ENCODE measurements at places on chromosomes 2 and 18. TPM values are rescaled to one million over a fixed set of nuclear protein-coding genes. Genes with fewer than 3 reads are reported as not detected.

GRCh38 chr2:45813003-45813941 lies 161.8 kb downstream of the PRKCE start:
- H3K27me3 ChIP-seq = no peaks in the 10 kb centered on the region
- H3K4me1 ChIP-seq = no peaks in the 10 kb centered on the region
- no peaks in the 10 kb centered on the region for H3K36me3 ChIP-seq

- H3K27me3 ChIP-seq = no peaks in the 10 kb centered on the region
- H3K4me1 ChIP-seq = peaks cover 24% of the 10 kb centered on the region
- H3K4me3 ChIP-seq = no peak overlapping the region
- no peaks in the 10 kb centered on the region for H3K36me3 ChIP-seq
- DNase-seq = no peak
These were observed 280.9 kb upstream of the FANCL start for GRCh38 chr2:58521803-58522554.

- peaks cover 6% of the 10 kb centered on the region for H3K27me3 ChIP-seq
- no peak for DNase-seq
- H3K27ac ChIP-seq = no peak overlapping the region
- peaks cover 3% of the 10 kb centered on the region for H3K4me1 ChIP-seq
These were observed 15.7 kb downstream of the PROKR1 start for GRCh38 chr2:68659081-68659480.

GRCh38 chr2:186427970-186428369 lies 58.1 kb upstream of the ZC3H15 start:
- no peak overlapping the region for H3K4me3 ChIP-seq
- no peak overlapping the region for H3K27ac ChIP-seq
- no peaks in the 10 kb centered on the region for H3K4me1 ChIP-seq

DNA sequence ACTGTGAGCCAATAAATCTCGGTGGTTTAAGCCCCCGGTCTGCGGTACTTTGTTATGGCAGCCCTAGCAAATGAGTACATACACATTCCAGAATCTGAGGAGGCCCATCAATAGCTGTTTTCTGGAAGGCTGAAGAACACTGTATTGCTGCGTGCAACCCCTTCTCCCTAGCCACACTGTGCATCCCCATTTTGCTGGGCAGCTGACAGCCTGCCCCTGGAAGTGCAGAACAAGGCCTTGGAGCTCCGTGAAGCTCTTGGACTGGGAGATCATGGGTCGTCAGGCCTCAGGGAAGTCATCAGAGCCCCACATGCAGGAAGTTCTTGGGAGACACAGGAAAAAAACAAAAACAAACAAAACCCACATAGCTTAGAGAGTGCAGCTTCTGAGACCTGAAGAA lies 90.6 kb upstream of the ST6GAL2 start:
- H3K4me3 ChIP-seq = no peak overlapping the region
- H3K27ac ChIP-seq = no peak overlapping the region
- DNase-seq = no peak
- peaks cover 10% of the 10 kb centered on the region for H3K4me1 ChIP-seq

- peaks cover 11% of the 10 kb centered on the region for H3K4me1 ChIP-seq
- H3K27me3 ChIP-seq = no peaks in the 10 kb centered on the region
- H3K27ac ChIP-seq = no peak overlapping the region
- no peak for DNase-seq
- no peak overlapping the region for H3K4me3 ChIP-seq
These were observed 418.9 kb downstream of the IRS1 start for GRCh38 chr2:226380679-226381078.

GRCh38 chr2:101518578-101519492 lies 43.9 kb upstream of the RFX8 start:
- no peaks in the 10 kb centered on the region for H3K27me3 ChIP-seq
- H3K4me1 ChIP-seq = peaks cover 42% of the 10 kb centered on the region
- no peaks in the 10 kb centered on the region for H3K36me3 ChIP-seq
- H3K27ac ChIP-seq = peak overlapping the region; percentile 14
- no peak overlapping the region for H3K4me3 ChIP-seq
- DNase-seq = peak; percentile 55

- no peak for DNase-seq
- H3K27ac ChIP-seq = no peak overlapping the region
- H3K27me3 ChIP-seq = no peaks in the 10 kb centered on the region
- H3K36me3 ChIP-seq = no peaks in the 10 kb centered on the region
- no peak overlapping the region for H3K4me3 ChIP-seq
These were observed 1106.4 kb upstream of the ZEB2 start for GRCh38 chr2:145626301-145626700.

GRCh38 chr2:166057370-166058164 lies 70.3 kb downstream of the SCN1A start:
- no peaks in the 10 kb centered on the region for H3K4me1 ChIP-seq
- H3K27me3 ChIP-seq = no peaks in the 10 kb centered on the region
- H3K4me3 ChIP-seq = no peak overlapping the region

- no peak overlapping the region for H3K4me3 ChIP-seq
- no peaks in the 10 kb centered on the region for H3K36me3 ChIP-seq
- no peak for DNase-seq
- no peaks in the 10 kb centered on the region for H3K27me3 ChIP-seq
- H3K27ac ChIP-seq = no peak overlapping the region
These were observed 22.4 kb upstream of the NAGK start for GRCh38 chr2:71045865-71046548.

- H3K27me3 ChIP-seq = no peaks in the 10 kb centered on the region
- no peak overlapping the region for H3K27ac ChIP-seq
- H3K4me3 ChIP-seq = no peak overlapping the region
- H3K36me3 ChIP-seq = no peaks in the 10 kb centered on the region
- no peaks in the 10 kb centered on the region for H3K4me1 ChIP-seq
These were observed 1009.9 kb upstream of the KLHL29 start for GRCh38 chr2:22375096-22375495.

- H3K36me3 ChIP-seq = no peaks in the 10 kb centered on the region
- H3K4me3 ChIP-seq = no peak overlapping the region
- H3K27me3 ChIP-seq = no peaks in the 10 kb centered on the region
- no peaks in the 10 kb centered on the region for H3K4me1 ChIP-seq
- DNase-seq = no peak
These were observed 761.6 kb downstream of the DCC start for GRCh38 chr18:53101536-53102105.

DNA sequence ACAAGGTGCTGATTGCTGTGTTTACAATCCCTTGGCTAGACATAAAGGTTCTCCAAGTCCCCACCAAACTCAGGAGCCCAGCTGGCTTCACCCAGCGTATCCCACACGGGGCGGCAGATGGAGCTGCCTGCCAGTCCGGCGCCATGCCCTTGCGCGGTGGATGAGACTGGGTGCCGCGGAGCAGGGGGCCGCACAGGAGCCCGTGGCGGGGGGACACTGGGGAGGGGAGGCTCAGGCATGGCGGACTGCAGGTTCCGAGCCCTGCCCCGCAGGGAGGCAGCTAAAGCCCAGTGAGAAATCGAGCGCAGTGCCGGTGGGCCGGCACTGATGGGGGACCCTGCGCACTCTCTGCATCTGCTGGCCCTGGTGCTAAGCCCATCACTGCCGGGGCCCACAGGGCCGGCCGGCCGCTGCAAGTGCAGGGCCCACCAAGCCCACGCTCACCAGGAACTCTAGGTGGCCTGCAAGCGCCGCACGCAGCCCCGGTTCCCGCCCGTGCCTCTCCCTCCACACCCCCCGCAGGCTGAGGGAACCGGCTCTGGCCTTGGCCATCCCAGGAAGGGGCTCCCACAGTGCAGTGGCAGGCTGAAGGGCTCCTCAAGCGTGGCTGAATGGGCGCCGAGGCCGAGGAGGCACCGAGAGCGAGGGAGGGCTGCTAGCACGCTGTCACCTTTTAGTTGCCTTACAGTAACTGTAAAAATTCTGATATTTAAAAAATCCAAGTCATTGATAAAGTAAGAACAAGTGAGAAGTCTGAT lies 930.0 kb upstream of the FSHR start:
- no peak for DNase-seq
- no peak overlapping the region for H3K27ac ChIP-seq
- no peaks in the 10 kb centered on the region for H3K27me3 ChIP-seq
- H3K4me3 ChIP-seq = no peak overlapping the region
- H3K4me1 ChIP-seq = no peaks in the 10 kb centered on the region

Gene MALL
- not detected for total RNA-seq

Gene ERBB4
- total RNA-seq = not detected

Gene WDFY1
- total RNA-seq = 145 TPM

Gene SNTG2
- total RNA-seq = 8.7 TPM

Gene PARD3B
- total RNA-seq = 10.6 TPM

Gene CCDC178
- not detected for total RNA-seq

Gene PDE1A
- not detected for total RNA-seq

Gene GAREM1
- total RNA-seq = 2.9 TPM

Gene MYO5B
- 0.97 TPM for total RNA-seq
